Tibial artery (tissue), 4 donors: ENCODE measurements at places on chromosomes 6 and 20.

- no peaks in the 10 kb centered on the region for H3K27me3 ChIP-seq
- no peaks in the 10 kb centered on the region for H3K4me1 ChIP-seq
- DNase-seq, result no peak
- H3K36me3 ChIP-seq, result no peaks in the 10 kb centered on the region
- no peak overlapping the region for H3K4me3 ChIP-seq
- no peak overlapping the region for H3K27ac ChIP-seq
Measured at GRCh38 chr6:83518816-83519480, 6.6 kb downstream of the PRSS35 start.

- no peaks in the 10 kb centered on the region for H3K36me3 ChIP-seq
- H3K4me3 ChIP-seq, result no peak overlapping the region
- no peak overlapping the region for H3K27ac ChIP-seq
- H3K27me3 ChIP-seq, result no peaks in the 10 kb centered on the region
- no peak for DNase-seq
Measured at GRCh38 chr20:58393299-58393698, 4.3 kb downstream of the VAPB start.

GRCh38 chr6:113631666-113632065, 225.5 kb upstream of the MARCKS start:
- no peak overlapping the region for H3K4me3 ChIP-seq
- no peaks in the 10 kb centered on the region for H3K27me3 ChIP-seq
- H3K36me3 ChIP-seq, result no peaks in the 10 kb centered on the region
- H3K4me1 ChIP-seq, result no peaks in the 10 kb centered on the region
- peak overlapping the region; percentile 47 for H3K27ac ChIP-seq

- H3K4me1 ChIP-seq, result no peaks in the 10 kb centered on the region
- no peak overlapping the region for H3K27ac ChIP-seq
- no peaks in the 10 kb centered on the region for H3K27me3 ChIP-seq
- no peak overlapping the region for H3K4me3 ChIP-seq
- DNase-seq, result no peak
Measured at GRCh38 chr6:129875610-129876520, 14.8 kb upstream of the TMEM244 start.

- H3K4me3 ChIP-seq, result no peak overlapping the region
- DNase-seq, result no peak
- H3K27me3 ChIP-seq, result no peaks in the 10 kb centered on the region
- H3K4me1 ChIP-seq, result no peaks in the 10 kb centered on the region
- H3K36me3 ChIP-seq, result no peaks in the 10 kb centered on the region
Measured at GRCh38 chr6:108762394-108762793, 85.8 kb upstream of the ARMC2 start.

DNA sequence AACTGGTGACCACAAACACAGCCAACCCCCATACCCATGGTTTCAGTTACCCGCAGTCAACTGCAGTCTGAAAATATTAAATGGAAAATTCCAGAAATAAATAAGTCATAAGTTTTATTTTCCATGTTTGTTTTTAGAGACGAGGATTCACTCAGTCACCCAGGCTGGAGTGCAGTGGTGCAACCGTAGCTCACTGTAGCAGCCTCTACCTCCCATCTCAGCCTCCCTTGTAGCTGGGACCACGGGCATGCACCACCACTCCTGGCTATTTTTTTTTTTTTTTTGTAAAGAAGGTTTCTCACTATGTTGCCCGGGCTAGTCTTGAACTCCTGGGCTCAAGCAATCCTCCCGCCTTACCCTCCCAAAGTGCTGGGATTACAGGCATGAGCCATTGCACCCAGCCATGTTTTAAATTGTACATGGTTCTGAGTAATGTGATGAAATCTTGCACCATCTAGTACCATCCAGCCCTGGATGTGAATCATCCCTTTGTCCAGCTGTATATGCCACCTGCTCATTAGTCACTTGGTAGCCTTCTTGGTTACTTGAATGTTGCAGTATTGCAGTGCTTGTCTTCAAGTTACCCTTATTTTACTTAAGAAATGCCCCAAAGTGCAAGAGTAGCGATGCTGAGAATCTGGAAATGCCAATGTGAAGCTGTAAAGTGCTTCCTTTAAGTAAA, 14.5 kb downstream of the CSNK2A1 start:
- H3K27ac ChIP-seq, result no peak overlapping the region
- H3K4me1 ChIP-seq, result peaks cover 37% of the 10 kb centered on the region
- DNase-seq, result no peak
- H3K36me3 ChIP-seq, result peaks cover 19% of the 10 kb centered on the region

GRCh38 chr20:43787937-43788336, 61.1 kb upstream of the GTSF1L start:
- no peak for DNase-seq
- no peak overlapping the region for H3K27ac ChIP-seq
- H3K4me3 ChIP-seq, result no peak overlapping the region
- H3K36me3 ChIP-seq, result no peaks in the 10 kb centered on the region
- no peaks in the 10 kb centered on the region for H3K4me1 ChIP-seq

DNA sequence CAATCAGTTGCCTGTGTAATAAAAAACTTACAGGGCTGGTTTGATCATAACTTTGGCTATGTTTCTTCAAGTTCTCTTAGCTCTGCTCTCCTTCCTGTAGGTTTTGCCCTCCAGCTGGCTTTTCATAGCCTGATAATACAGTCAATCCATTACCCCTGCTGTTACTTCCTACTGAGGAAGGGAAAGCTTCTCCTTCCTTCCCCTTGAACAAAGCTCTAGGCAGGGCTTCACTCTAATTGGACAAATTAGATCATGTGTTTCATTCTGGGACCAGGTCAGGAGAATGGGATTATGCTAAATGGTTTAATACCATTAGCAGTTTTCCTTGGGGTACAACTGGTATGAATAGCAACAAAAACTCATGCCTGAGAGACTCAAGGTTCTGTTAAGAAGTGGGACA, 106.8 kb upstream of the MCHR2 start:
- DNase-seq, result no peak
- H3K36me3 ChIP-seq, result no peaks in the 10 kb centered on the region
- no peaks in the 10 kb centered on the region for H3K27me3 ChIP-seq
- no peak overlapping the region for H3K4me3 ChIP-seq
- no peaks in the 10 kb centered on the region for H3K4me1 ChIP-seq

- H3K27ac ChIP-seq, result no peak overlapping the region
- H3K27me3 ChIP-seq, result no peaks in the 10 kb centered on the region
- no peaks in the 10 kb centered on the region for H3K36me3 ChIP-seq
- no peak overlapping the region for H3K4me3 ChIP-seq
Measured at GRCh38 chr6:52871621-52872020, 31.0 kb upstream of the GSTA5 start.

- no peak overlapping the region for H3K27ac ChIP-seq
- H3K4me3 ChIP-seq, result no peak overlapping the region
- H3K36me3 ChIP-seq, result no peaks in the 10 kb centered on the region
- H3K27me3 ChIP-seq, result no peaks in the 10 kb centered on the region
- H3K4me1 ChIP-seq, result no peaks in the 10 kb centered on the region
- no peak for DNase-seq
Measured at GRCh38 chr6:938271-938905, 245.4 kb upstream of the EXOC2 start.

DNA sequence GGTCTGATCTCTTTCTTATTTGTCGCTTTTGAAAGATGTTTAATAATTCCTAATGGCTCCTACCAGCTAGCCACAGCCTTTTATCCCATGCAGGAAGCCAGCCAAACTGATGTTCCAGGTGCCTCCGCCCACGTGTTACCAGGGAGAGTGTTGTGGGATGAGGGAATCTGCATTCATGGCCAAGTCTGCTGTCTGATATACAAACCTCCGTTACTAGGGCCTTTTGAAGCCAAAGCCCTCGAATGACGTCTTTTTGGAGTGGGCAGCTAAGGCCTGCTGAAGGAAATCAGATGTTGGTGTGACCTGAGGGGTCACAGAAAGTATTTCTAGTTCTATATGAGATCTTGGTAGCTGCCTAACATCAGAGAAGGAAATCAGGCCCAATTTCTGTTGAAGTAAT, 21.3 kb downstream of the STK35 start:
- peaks cover 8% of the 10 kb centered on the region for H3K36me3 ChIP-seq
- DNase-seq, result no peak

- no peak overlapping the region for H3K4me3 ChIP-seq
- DNase-seq, result no peak
- H3K27ac ChIP-seq, result no peak overlapping the region
- no peaks in the 10 kb centered on the region for H3K4me1 ChIP-seq
- no peaks in the 10 kb centered on the region for H3K36me3 ChIP-seq
Measured at GRCh38 chr6:41275489-41275888, 11.0 kb downstream of the TREM1 start.

DNA sequence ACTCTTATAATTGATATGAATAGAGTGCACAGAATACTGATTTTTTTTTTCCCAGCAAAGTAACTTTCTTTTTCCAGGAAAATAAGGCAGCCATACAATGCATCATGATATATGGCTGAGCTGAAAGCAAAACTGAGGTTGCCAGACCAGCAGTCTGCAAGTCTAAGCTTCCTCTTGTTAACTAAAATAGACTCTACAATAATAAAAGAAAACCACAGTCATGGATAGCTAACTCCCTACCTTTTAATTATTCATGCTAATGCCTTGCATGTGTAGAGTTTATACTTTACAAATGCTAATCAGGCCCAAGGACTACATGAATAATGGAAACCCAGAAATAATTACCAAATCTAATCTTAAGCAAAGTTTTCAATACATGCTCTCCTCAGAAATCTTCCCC, 47.4 kb downstream of the MAP7 start:
- H3K27me3 ChIP-seq, result no peaks in the 10 kb centered on the region
- no peak for DNase-seq
- H3K4me3 ChIP-seq, result no peak overlapping the region
- no peaks in the 10 kb centered on the region for H3K36me3 ChIP-seq

- DNase-seq, result peak; percentile 17
- no peaks in the 10 kb centered on the region for H3K27me3 ChIP-seq
- peaks cover 95% of the 10 kb centered on the region for H3K36me3 ChIP-seq
- no peaks in the 10 kb centered on the region for H3K4me1 ChIP-seq
- no peak overlapping the region for H3K27ac ChIP-seq
Measured at GRCh38 chr6:37480951-37481534, 18.6 kb downstream of the CCDC167 start.

DNA sequence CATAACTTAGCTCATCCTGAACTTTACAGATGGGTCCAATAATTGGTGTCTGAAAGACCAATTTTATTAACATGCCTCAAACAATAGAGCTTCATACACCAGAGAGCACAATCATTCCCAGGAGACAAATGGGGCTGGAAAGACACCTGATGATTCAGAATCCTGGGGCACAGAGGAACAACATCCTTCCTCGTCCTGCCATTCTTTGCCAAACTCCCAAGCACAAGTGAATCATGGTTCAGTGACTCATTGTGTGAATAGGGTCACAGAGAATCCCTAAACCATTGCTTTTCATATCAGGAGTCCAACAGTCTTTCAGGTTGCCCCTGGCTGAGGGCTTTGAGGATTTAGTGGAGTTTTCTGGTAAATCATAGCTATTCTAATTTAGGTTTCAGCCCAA, 266.4 kb upstream of the BMP2 start:
- no peak for DNase-seq
- H3K4me1 ChIP-seq, result no peaks in the 10 kb centered on the region
- no peaks in the 10 kb centered on the region for H3K27me3 ChIP-seq
- H3K27ac ChIP-seq, result no peak overlapping the region
- H3K4me3 ChIP-seq, result no peak overlapping the region
- H3K36me3 ChIP-seq, result no peaks in the 10 kb centered on the region

- H3K27me3 ChIP-seq, result no peaks in the 10 kb centered on the region
- no peak overlapping the region for H3K27ac ChIP-seq
- no peak for DNase-seq
- H3K4me1 ChIP-seq, result no peaks in the 10 kb centered on the region
- no peak overlapping the region for H3K4me3 ChIP-seq
Measured at GRCh38 chr6:169623975-169624374, 77.9 kb downstream of the WDR27 start.

DNA sequence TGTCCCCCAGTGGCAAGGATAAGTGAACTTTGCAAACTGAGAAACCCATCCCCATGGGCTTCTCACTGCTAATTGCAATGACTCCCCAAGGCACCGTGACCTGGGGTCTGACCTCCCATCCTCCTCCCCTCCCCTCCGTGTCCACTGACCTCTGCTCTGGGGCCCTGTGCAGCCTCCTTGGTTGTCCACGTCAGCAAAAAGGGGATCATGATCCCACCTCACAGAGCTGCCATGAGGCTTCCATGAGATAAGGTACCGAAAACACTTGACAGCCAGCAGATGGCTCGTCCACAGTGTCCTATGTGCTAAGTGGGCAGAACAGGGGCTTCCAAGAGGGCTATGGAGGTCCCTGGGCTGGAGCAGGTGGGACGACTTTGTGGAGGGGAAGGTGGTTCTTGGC, 104.5 kb downstream of the GRM4 start:
- H3K4me1 ChIP-seq, result no peaks in the 10 kb centered on the region
- no peak for DNase-seq
- peaks cover 67% of the 10 kb centered on the region for H3K27me3 ChIP-seq
- H3K36me3 ChIP-seq, result no peaks in the 10 kb centered on the region

DNA sequence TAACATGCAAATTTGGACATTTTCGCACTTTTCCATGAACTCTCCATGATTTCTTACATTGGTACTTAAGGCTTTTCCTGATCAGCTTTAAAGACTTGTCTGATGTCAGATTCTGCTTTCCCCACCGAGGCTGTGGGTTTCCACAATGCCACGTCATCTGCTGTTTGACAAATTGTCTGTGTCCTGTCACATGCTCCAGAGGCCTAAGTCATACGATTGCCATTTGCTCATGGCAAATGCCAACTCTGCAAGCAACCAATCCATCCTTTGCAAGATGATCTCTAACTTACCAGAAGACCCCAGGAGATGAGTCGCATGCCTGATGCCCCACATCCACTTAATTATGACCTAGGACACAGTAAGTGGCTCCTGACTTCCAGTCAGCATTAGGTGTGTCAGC, 556.5 kb downstream of the BMP2 start:
- H3K27me3 ChIP-seq, result peaks cover 2% of the 10 kb centered on the region
- H3K4me3 ChIP-seq, result no peak overlapping the region
- no peaks in the 10 kb centered on the region for H3K36me3 ChIP-seq
- H3K27ac ChIP-seq, result no peak overlapping the region
- no peak for DNase-seq

DNA sequence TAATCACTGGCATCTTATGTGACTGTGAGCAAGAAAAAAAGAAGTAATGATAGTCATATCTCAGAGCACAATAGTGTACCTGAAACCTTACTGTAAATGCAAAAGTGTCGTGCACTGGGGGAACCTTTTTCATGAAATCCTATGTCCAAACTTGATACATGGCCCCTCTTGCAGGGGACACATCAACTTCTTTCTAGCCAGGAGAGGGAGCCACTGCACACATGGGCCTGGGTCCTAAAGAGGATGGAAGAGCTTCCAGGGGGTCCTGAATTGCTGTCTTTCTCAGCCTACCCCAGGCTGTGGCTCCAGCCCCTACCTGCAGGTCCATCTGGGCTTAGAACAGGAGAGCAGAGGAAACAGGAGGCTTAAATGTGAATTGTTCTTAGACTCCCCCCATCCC, 165.7 kb downstream of the SOD2 start:
- no peaks in the 10 kb centered on the region for H3K36me3 ChIP-seq
- DNase-seq, result no peak
- H3K4me1 ChIP-seq, result no peaks in the 10 kb centered on the region
- no peaks in the 10 kb centered on the region for H3K27me3 ChIP-seq

GRCh38 chr20:46375771-46376170, 30.6 kb downstream of the ELMO2 start:
- no peaks in the 10 kb centered on the region for H3K4me1 ChIP-seq
- DNase-seq, result no peak
- no peak overlapping the region for H3K4me3 ChIP-seq
- peaks cover 94% of the 10 kb centered on the region for H3K36me3 ChIP-seq
